ENCODE measurements at places on chromosomes 1 and 21.

DNA sequence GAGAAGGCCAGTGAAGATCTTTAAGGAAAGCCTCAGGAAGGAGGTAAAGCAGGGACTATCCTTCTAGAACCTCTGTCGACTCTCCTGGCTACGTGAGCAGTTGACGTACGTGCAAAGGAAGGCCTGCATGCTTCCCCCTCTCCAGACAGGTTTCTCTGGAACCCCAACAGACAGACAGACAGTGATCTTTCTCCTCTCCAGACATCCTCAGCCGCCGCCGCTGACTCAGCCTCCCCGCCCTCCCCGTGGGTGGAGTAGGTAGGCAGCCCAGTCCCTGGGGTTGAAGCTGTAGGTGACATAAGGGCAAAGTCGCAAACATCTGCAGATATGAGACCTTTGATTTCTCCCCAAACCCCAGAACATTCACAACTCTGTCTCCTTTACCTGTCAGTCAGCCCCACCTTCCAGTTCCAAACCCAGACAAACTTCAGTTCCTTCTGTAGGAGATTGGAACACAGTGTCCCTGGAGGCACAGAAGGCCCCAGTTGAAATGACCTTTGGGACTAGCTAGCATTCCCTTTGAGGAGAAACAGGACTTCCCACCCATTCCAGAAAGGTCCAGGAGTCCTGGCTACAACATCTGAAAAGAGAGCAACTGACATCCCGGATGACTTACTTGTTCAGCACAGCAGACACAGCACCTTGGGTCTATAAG is 146.0 kb upstream of the JUN start:
- DNase-seq = no peak

DNA sequence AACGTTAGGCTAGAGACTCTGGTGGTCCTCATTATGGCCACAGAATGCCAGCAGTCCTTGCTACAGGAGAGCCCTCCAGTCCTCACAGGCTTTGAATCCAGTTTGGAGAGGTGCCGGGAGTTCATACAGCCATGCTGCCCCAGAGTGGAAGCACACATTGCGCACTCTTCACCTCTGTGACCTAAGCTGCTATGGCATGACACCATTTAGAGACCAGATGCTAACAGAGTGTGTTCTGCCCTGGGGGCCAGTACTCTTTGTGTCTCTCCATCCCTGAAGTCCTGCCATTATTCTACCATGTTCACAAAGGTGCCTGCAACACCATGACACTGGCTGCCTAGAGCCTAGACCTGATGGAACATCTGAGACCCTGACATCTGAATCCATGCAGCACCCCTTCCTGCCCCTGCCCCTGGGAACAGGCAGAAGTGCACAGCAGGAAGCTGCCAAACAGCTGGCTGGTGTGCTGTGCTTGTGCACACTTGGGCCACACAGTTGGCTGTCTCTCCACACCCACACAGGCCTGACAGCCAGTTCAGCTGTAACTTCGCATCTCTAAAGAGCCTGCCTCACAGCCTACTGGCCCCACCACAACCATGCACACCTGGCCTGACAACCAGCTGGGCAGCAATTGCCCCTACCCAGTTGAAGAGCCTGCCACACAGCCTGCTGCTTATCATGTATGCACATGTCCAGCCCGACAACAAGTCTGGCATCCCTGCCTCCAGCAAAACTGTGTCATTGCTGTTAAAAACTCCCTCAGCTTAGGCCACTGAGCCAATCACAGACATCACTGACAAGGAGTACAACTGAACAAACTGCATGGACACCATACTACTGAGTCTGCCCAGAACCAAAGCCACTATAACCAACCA is 49.1 kb downstream of the MCOLN2 start:
- no peak for DNase-seq

DNA sequence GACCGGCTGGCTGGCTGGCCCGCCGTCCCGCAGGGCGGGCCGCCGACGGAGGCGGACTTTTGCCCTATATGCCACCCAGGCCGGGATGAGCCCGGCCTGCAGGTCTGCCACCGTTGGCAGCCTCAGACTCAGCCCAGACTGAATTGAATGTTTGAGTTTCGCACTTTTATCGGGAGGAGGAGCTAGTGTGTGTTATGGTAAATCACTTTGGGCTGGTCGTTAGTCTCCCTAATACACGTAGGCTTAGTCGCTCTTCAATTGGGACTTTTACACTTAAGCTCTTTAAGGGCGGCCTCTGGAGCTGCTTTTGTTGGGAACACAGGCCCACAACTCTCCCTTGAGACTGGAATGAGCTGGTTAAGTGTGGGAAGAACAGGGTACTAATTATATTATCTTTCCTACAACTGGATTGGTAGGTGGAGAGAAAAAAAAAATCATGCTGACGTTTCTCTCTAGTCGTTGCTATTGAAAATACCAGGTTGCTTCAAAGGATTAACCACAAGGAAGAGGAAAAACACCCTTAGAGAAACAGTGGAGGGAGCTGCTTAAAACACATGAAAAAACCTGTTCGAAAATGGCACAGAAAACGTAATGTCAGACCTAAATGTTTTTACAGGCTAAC is 1.4 kb upstream of the IRF2BP2 start:
- peak; percentile 92 for DNase-seq

DNA sequence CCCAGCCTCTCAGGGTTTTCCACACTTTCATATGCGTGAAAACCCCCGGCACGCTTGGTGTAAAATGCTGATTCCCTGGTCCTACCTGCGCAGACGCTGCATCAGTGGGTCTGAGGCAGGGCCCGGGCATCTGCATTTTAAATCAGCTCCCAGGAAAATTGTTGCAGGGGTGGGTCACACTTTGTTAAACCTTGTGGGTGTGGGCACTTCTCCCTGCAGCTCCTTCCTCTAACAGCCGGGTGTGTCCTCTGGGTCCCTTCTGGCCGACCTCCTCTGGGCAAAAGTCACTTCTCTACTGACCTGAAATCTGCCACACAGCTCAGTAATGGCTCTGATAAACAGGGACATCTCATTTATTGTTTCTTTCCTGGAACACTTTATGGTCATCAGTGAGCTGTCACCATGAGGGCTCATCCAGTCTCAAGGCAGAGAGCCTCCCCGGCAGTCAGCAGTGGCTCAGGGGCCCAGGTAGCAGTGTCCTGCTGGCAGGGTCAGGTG is 52.8 kb upstream of the TMPRSS2 start:
- no peak for DNase-seq

GRCh38 chr1:152038871-152039270 is 2.1 kb upstream of the S100A11 start:
- DNase-seq = no peak
